ENCODE measurements at places on chromosomes 16 and 17. TPM values are rescaled to one million over a fixed set of nuclear protein-coding genes. Genes with fewer than 3 reads are reported as not detected.
A peak's percentile ranks its signal among the peaks of the same experiment; 100 is the strongest.

- DNase-seq: no peak
Measured at GRCh38 chr16:31877876-31878642, 4.5 kb downstream of the ZNF267 start.

DNA sequence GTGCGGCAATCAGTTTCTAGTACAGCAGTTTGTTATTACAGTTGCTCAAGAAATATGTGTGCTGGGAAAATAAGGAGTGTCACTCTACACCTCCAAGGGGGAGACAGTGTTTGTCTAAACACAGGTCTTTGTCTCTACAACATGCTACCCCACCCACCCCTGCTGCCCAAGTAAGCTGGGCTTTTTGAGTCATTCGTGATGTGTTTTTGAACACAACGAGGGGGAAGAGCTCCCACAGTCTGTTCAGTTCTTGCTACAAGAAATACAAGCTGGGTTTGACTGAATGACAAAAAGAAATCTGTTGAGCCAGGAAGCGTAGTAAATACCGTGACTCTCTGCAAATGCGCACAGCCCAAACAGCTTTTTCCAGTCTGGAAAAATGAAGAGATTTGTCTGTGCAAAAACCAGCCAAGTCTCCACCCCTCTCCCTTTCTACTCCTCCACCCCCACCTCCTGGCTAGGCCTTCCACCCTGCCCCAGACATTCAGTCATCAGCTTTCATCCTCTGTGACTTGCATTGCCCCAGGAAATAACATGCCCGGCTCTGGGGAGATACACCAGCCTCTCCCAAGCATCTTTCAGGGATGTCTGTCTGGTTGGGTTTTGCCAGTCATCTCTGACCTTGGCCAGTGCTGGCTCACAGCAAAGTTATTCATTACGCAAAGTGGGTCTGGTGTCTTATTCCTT, 25.7 kb downstream of the CHD9 start:
- DNase-seq: peak; percentile 6

- DNase-seq: no peak
Measured at GRCh38 chr16:3060339-3061127, 4.9 kb upstream of the IL32 start.

DNA sequence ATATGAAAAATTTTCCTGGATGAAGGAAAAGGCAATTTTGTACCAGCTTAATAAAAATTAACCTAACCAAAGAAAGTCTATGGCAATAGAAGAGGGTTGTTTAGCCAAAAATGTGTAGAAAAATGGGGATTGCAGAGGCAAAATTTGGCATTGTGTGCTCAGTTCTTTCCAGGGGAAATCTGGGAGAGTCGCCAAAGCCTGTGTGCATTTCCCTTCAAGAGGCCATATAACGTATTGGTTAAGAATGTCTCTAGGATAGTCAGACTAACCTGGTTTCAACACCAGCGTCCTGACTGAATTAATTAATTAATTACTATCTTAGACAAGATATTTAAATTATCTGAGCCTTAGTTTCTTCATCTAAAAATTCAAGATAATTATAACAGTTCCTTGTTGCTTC, 44.8 kb upstream of the HLF start:
- no peak for DNase-seq

DNA sequence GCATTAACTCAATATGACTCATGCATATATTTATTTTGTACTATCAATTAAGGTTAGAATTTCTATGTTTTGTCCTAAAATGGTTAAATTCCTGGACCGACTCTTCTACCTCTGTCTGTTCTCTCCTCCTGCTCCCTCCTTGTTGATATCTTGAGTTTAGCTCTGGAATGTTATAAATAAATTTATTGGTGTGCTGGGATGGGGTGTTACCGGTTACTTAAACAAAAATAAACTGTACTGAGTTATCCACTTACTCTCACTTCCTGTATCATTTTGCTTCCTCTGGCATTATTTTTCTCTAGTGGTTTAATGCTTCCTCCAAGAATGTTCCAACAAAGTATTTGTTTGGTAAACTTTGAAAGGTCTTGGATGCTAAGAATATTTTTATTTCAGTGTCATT, 120.1 kb downstream of the ABCA8 start:
- DNase-seq: peak; percentile 95

DNA sequence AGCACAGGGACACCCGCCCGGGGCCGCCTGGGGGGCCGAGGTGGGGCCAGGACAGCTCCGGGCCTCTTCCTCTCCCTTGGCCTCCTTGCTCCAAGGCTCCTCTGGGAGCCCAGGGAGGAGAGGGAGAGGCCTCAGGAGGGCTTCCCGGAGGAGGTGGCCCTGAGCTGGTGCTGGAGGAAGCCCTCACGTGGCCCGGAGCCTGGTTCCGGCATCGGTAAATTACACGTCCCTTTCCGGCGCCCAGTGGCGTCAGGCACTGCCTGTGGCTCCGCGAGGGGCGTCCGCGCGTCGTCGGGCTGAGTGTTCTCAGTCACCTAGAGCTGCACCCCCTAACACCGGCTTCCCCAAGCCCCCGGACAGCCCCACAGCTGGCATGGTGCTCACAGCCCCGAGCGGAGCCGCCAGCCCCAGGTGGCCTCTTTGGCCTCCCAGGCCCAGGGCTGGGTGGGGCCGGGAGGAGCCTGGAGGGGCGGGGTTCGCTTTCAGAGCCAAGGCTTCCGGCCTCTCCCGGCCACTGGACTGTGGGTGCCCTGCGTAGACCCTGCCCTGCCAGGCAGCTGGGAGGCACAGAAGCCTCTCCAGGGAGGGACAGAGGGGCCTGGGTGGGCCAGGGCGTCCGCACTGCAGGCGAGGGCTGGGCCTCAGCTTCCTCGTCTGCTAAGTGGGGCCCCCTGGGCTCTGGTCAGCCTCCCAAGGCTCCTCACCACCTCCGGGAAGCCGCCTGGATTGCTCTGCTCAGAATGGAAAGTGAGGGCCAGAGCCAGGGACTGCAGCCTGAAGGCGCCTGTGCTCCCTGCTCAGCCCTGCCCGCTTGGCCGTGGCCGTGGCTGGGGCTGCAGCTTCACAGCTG, 27.9 kb upstream of the SSTR5 start:
- no peak for DNase-seq

DNA sequence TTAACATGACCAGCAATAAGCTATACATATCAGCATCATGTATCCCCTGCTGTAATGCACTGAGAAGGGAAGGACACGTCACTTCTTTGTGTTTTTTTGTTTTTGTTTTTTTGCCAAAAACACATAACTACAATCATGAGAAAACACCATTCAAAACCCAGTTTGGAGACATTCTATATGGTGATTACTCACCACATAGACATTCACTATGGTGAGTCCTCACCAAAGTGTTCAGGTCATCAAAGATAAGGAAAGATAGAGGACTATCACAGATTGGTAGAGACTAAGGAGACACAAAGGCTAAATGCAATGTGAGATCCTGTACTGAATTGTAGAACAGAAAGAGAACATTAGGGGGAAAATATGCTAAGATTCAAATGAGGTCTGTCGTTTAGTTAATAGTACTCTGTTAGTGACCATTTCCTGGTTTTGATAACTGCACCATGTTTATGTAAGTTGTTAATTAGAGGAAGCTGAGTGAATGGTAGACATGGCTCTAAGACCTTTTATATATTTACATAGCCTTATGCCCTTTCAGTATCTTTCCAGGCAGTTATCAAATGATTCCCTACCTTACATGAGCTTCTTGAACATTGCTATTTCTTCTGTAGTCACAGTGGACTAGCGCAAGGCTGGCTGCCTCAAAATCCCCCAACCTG, 46.6 kb downstream of the PIK3R5 start:
- peak; percentile 51 for DNase-seq

GRCh38 chr16:27823421-27823820, 240.1 kb downstream of the GSG1L start:
- no peak for DNase-seq

DNA sequence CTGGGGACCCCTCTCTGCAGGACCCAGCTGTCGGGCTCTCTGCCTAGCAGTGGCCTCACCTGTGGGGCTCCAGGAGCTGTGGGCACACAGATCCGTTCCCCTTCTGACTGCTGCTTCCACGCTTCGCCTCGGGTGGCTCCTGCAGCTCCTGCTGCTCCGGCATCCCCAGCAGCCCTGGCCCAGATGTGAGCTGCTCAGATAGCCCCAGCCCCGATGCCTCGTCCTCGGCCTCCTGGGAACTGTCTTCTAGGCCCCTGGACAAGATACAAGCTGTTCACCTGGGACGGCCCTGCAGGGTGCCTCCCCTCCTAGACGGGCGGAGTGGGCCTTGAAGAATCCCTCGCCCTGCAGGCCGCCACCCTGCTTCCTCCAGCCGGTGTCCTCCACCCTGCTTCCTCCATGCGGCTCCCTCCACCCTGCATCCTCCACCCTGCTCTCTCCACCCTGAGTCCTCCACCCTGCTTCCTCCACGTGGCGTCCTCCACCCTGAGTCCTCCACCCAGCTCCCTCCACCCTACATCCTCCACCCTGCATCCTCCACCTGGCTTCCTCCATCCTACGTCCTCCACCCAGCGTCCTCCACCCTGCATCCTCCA, 11.0 kb downstream of the EMC6 start:
- no peak for DNase-seq

DNA sequence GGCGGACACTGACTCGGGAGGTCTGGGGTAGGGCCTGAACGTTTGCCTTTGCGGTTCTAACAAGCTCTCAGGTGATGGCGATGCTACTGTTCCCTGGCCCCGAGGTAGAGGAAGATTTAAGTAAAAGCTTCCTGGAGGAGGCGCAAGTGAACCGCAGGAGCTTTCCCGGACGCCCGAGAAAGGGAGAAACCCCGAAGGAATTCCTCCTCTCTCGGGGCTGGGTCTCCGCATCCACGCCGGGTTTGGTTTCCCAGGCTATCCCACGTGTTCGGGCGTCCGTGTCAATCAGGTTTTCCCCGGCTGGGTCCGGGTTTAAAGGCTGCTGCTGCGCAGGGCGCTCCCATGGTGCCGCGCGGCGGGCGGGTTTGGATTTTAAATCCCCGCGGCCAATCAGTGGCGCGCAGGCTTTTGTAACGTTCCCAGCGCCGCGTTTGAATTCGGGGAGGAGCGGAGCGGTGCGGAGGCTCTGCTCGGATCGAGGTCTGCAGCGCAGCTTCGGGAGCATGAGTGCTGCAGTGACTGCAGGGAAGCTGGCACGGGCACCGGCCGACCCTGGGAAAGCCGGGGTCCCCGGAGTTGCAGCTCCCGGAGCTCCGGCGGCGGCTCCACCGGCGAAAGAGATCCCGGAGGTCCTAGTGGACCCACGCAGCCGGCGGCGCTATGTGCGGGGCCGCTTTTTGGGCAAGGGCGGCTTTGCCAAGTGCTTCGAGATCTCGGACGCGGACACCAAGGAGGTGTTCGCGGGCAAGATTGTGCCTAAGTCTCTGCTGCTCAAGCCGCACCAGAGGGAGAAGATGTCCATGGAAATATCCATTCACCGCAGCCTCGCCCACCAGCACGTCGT, at the start of gene PLK1:
Gene PLK1, plus strand, starts transcription at position 460 of the 844 bp plus-strand sequence. Its CDS starts 44 bp downstream, at position 504.
- DNase-seq: peak; percentile 88

DNA sequence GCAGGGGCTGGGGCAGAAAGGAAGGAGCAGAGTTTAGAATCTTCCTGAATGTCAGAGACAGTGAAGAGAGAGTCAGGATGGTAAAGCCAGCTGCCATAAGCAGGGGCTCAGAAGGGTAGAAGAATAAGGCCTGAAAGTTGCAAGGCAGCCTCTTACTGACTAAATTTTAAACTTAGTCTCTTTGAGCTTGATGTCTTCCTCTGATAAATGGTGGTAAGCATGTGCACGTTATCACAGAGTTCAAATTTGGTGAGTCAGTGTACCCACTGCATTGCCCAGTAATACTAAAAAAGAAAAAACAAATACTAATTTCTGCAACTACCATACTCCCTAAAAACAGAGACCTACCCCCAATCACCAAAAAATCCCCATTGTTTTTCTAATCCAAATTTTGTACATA, 45.2 kb downstream of the SIAH1 start:
- DNase-seq: no peak

- DNase-seq: peak; percentile 87
Measured at GRCh38 chr17:42773290-42774035, at the start of gene VPS25. VPS25 (plus strand) TSS chr17:42773449; CDS start chr17:42773476, 27 bp downstream.

CENPV gene
- 66.0 TPM for total RNA-seq

CARHSP1 gene
- 182 TPM for total RNA-seq

CASKIN2 gene
- total RNA-seq: 19.7 TPM

KRT25 gene
- not detected for total RNA-seq

FADS6 gene
- not detected for total RNA-seq
